ENCODE measurements at places on chromosomes 12 and 14.

DNA sequence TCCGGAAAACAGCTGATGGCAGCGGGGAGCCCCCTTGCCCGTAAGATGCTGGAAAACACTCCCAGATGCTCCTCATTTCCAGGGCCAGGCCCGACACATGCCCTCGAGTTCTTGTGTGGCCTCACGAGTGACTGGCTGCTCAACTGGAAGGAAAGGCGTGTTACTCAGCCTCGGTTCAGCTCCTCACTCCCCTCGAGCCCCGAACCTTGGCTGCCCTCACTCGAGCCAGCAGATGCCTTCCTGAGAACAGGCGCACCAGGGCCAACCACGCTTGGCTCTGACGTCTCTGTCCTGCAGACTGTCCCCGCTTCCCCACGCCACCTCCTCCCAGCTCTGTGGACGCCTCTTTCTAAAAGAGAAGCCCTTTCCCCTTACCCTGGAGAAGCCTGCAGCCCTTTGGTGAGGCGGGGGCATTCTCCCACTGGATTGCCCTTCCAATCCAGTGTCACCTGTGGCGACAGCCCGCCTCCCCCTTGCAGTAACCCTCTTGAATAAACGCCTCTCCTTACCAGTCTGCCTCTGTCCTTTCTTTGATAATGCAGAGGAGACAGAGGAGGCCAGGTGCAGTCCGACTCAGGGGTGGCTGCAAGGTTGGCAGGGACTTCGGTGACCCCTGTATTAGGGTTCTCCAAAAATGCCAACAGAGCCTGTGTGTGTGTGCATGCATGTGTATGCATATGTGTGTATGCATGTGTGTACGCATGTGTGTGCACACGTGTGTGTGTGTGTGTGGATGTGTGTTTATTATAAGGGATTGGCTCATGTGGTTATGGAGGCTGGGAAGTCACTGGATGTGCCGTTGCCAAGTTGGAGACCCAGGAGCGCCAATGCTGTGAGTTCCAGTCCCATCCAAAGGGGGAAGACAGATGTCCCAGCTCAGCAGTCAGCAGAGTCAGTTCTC lies 166.3 kb downstream of the KIF26A start:
- DNase-seq, result no peak

DNA sequence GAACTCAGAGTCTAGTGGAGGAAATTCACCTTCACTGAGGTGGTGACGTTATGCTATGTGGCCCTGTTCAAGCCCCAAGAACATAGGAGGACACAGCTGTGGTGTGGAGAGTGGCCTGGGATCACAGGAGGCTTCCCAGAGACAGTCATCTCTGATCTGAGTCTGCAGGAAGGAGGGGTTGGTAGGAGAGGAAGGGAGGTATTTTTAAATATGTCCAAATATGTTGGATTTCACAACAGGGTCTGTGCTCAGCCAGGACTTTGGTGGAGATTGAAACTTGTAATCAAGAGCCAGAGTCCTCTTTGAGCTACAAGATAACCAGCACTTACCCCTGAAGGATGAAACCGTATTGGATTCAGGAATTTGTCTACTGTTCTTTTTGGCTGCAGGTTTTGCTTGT lies 26.4 kb upstream of the MED13L start:
- DNase-seq, result peak; percentile 47

GRCh38 chr14:105710119-105711043 lies 184.0 kb downstream of the TMEM121 start:
- DNase-seq, result no peak

DNA sequence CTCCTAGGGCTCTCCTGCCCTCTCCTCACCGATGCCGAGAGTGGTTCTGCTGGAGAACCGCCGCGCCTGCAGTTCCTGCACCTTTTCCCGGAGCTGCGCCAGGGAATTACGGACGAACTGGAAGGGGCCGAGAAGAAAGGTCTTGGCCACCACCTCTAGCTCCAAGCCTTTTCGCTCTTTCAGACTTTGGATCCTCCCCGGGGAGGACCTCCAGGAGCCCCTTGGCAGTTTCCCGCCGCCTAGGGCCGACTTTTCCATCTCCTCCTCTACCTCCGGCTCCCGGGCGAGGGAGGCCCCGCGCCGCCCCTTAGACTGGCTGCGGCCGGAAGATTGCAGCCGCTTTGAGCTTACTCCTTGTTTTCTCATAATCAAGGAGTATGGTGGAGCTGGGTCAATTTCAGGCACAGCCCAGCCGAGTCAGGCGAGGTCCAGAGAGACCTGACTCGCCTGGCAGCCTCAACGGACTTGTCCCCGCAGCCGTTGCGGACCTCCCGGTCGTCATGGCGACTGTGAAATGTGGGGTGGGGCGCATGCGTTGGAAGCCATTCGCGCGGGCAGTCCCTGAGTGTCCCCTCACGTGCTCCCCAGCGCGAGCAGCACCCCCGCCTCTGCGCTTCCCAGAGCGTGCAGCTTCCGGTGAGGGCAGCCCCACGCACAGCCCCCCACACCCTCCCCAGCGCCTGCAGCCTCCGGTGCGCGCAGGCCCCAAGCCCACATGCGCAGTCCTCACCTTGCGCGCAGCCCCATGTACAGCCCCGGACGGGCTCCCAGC lies at the start of gene DPY19L2:
TSS of gene DPY19L2 (minus strand) at position 466 of the 772 bp plus-strand sequence. CDS start at position 366, 100 bp downstream.
- peak; percentile 61 for DNase-seq

DNA sequence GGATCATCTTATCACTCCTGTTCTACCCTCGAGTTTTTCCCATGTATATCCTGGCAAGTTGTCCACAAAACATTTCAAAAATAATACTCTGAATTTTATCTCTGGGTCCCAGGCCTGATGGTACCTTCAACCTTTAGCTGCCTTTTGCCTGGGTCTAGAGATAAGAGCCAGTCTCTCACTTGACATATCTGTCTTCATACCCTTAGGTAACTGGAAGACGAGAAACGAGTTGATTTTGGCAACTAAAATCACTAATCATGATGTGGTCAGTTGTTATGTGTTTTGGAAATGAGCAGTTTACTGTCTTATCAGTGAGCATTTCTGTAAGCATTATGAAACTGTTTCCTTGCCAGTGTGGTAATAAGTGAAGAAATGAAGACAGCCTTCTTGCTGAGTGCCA lies 6.3 kb downstream of the RNF10 start:
- no peak for DNase-seq

DNA sequence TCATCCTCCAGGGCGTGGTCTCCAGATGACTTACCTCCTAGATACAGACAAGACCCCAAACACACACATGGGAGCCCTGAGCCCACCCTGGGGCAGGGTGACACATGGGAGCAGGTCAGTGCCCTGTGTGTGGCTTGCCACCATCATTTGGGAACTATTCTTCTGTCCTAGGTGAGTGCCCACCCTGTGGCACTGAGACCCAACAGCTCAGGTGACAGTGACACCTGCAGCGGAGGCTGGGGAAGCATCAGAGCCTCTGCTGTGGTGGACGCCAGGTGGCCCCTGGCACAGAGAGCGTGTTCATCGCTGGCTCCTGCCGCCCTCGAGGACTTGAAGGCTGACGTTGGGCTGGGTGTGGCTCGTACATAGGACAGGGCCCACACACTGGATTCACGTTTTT lies 23.0 kb downstream of the SFSWAP start:
- no peak for DNase-seq

GRCh38 chr14:51521764-51522163 lies 129.9 kb upstream of the FRMD6 start:
- peak; percentile 96 for DNase-seq

DNA sequence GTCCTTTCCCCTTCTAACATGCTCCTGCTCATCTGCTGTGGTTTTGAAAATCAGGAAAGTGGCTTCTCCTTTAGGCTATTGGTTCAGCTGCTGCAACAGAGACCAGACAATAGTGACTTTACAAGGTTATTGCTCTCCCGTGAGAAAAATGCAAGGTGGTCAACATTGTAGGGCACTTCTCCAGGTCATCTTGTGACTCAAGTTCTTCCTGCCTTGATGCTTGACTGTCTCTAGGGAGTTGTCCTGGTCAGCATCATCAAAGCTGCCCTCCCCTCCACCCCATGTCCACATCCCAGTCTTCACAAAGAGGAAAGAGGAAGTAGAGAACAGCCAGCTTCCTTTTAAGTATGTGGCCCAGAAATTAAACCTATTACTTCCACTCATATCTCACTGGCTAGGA lies 3.9 kb upstream of the TMEM63C start:
- DNase-seq, result no peak

- peak; percentile 81 for DNase-seq
Observed at GRCh38 chr12:42473130-42473529, 116.4 kb downstream of the PRICKLE1 start.

DNA sequence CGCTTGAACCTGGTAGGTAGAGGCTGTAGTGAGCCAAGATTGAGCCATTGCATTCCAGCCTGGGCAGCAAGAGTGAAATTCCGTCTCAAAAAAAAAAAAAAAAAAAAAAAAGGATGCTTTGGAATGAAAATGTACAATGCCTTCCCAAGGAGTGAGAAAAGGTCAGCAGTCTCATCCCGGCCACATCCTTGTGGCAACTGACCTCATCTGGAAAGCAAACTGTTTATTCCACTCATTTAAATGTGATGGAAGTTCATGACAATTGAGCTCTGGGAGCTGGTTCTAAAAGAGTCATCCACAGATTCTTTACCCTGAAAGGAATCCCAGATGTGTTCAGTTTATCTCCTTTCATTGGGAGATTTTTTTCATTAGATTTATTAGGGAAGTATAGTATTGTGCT lies 19.4 kb upstream of the LIMA1 start:
- no peak for DNase-seq

DNA sequence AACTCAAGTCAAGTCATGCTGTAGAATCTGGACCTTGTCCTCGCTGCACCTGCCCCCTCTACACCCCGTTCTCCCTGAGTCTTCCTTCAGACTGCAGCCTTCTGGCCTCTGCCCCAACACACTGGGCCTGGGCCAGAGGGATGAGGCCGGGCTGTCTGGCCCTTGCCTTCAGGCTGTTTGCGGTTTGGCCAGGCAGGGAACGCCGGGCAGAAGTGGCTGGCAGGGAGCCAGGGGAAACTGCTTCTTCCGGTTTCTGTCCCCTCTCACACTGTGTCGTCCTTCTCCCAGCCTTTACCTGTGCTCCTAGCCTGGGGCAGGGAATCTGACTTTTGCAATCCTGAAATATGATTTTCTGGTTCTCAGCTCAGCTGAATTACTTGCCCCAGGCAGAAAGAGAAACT lies 13.5 kb downstream of the DGLUCY start:
- DNase-seq, result no peak

DNA sequence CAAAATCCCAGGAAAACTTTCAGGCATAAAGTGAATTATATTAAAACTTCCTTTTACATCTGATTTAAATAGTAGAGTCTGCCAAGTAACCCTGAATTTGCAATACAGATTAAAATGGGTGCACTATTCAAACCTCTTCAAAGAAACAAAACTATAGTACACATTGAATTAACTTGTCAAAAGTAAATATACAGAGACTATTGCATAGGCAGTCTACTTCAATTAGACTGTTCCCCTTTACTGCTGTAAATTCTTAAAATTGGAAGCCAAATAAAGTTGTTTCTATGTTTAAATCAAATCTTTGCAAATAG lies 7.1 kb downstream of the KRAS start:
- no peak for DNase-seq

- DNase-seq, result peak; percentile 18
Observed at GRCh38 chr14:47262801-47263200, 412.6 kb downstream of the MDGA2 start.

DNA sequence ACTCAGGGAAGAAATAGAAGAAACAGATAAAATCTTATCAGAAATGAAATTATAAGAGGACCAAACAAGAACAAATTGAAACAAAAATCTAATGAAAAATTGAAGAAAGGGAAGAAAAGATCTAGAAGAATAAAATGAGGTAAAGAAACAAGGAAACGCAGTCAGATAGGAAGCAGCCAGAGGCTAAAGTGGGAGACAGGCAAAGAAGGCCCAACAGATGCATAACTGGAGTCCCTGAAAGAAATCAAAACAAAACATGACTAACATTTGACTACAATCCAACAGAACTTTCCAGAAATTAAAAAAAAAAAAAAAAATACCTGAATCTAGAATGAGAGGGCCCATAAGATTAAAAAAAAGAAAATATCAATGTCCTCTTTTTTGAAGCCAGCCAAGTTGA lies 65.6 kb downstream of the AMN start:
- no peak for DNase-seq

DNA sequence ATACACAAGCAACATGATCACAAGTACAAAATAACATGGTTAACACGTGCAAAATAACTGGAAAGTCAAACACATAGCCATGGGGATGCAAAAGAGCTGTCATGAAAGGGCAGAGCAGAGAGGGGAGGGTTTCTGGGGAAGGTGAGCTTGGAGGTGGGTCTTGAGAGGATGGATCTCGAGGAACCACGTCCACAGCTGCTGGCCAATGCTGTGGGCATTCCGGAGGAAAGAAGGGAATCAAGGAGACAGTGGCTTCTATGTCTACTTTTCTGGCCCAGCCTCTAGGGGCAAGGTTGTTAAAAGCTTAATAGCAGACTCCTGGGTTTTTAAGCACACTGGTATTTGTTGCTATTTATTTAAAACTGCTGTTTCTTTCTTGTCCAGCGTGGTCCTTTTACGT lies 8.4 kb upstream of the MYH7 start:
- no peak for DNase-seq

DNA sequence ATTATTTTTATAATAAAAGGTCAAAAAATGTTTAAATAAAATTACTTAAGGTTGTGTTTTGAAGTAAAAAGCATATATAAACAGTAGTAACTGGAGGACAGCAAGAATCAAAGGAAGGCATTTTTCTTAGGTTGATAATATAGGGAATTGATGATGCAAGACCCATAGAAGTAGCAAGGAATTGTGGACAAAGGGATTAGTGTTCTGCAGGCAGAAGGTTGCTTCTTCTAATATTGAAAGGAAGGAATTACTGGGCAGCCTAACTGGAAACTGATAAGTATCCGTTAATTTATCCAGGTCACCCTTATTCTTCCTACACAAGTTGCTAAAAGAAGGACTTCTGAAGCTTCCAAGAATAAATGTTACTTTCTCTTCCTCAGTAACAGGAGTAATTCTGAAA lies 54.5 kb upstream of the ALX1 start:
- DNase-seq, result no peak

DNA sequence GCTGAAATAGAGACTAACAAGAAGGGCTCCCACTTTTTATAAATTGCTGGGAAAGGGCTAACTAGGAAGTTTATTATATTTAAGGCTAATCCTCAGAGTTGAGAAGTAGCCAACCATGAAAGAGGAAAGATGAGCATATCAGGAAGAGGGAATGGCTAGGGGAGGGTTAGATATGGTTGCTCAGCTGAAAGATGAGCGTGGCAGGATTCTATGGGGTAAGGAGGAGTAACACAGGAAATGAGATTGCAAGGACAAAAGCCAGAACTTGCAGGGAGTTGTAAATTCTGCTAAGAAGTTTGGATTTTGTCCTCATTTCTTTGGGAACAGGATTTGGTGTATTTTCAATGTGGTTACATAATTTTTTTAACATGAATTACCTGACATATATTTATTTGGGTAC lies 127.4 kb upstream of the ATP2B1 start:
- DNase-seq, result no peak

GRCh38 chr12:9392842-9393241 lies 184.6 kb upstream of the PZP start:
- DNase-seq, result no peak

GRCh38 chr12:31647086-31647491 lies 12.4 kb upstream of the ETFBKMT start:
- DNase-seq, result no peak
